Hematopoietic multipotent progenitor cell treated with erythropoietin and hydrocortisone succinate and interleukin-3 and kit ligand, for 8 days (in vitro differentiated cells): ENCODE measurements at places on chromosomes 6 and 20.

- no peak for DNase-seq
Observed at GRCh38 chr20:37543828-37544227, 16.2 kb upstream of the BLCAP start.

DNA sequence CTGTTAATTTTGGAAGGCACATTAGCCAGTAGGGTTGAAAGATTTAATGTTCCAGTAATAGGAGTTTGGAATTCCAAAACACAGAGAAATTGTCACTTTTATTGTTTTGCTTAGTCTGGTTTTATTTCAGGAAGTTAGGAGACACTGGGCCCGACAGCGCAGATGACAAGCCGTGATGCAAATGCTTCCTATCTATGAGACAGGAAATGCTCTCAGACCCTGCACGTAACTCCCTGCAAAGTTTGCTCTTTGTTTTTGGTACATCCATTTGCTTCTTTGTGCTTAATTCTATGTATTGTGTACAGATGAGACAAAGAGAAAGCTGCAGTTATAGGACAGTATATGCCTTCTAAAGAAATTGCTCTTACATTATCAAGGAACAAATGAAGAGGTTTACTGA is 201.6 kb upstream of the SGK1 start:
- peak; percentile 17 for DNase-seq

GRCh38 chr6:16236009-16236501 is 2.3 kb upstream of the GMPR start:
- DNase-seq, result no peak

DNA sequence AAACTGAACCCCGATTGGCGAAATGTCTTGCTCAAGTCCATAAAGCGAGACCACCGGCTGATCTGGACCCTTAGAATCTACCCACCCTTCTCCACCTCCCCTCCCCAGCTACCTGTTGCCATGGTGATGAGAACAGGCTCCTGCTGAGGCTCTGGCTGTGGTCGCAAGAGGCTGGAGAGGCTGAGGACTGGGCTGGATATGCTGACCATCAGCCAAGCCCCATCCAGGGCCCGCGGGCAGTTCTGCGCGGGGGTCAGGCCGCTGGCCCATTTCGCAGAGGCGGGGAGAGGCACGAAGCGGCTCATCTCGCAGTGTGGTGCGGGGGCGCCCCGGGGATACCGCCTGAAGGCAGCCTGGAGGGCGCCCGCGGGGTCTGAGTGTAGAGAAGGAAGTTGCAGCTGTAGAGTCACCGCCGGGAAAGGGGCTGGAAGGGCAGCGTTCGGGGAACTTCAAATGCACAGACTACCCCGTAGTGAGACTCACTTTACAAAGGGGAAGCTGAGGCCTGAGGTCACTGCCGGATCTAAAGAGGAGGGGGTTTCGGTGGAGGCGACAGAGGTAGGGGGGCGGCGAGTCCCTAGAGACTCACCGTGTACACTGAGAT is 671 bp downstream of the TAPBP start:
- DNase-seq, result peak; percentile 33

GRCh38 chr20:37925265-37926165 is 22.6 kb downstream of the VSTM2L start:
- no peak for DNase-seq

GRCh38 chr6:1579096-1579495 is 30.6 kb upstream of the FOXC1 start:
- no peak for DNase-seq

GRCh38 chr6:6915813-6916547 is 191.8 kb upstream of the RREB1 start:
- peak; percentile 64 for DNase-seq

DNA sequence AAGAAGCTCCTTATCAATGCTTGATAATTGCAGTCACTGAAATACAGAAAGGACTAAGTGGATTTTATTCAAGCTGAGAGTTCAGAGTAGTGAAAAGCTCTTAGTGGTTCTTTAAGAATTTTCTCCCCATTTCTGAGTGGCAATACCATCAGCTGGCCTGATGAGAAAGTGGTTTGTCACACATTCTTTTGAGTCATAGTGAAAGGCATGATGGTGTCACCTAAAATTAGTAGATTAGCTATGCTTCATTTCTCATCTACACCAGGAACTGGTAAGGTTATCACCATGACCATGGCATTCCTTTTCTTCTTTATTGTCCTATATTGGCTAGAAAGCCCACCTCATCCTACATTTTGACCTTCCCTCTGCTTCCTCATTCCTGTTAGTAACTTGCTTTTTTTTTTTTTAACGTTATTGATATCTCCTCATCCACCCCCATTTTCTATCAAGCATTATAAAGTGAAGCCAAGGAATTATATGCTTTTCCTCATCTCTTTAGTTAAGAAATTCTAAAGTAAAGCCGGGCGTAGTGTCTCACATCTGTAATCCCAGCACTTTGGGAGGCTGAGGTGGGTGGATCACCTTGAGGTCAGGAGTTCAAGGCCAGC is 67.4 kb upstream of the LOC128125822 start:
- DNase-seq, result no peak

GRCh38 chr6:159440349-159440748 is 252.7 kb downstream of the SOD2 start:
- DNase-seq, result no peak

- DNase-seq, result no peak
Observed at GRCh38 chr6:22727710-22728109, 158.3 kb downstream of the HDGFL1 start.

DNA sequence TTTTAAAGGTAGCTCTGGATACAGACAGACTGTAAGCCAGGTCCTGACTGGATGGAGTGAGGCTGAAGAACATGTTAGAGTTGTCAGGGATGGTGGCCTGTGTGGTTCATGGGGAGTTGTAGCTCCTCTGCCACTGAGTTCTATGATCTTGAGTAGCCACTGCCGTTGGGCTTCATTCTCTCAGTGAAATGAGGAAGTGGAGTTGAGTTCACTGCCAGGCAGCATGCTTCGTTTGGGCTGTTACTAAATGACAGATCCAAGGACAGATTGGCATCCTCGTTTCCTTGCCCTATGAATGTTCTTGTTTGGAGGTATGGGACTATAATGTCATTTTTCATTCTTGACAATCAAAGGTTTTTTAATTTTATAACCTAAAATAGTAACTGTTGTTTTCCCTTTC is 37.2 kb downstream of the SCAND1 start:
- DNase-seq, result peak; percentile 32

DNA sequence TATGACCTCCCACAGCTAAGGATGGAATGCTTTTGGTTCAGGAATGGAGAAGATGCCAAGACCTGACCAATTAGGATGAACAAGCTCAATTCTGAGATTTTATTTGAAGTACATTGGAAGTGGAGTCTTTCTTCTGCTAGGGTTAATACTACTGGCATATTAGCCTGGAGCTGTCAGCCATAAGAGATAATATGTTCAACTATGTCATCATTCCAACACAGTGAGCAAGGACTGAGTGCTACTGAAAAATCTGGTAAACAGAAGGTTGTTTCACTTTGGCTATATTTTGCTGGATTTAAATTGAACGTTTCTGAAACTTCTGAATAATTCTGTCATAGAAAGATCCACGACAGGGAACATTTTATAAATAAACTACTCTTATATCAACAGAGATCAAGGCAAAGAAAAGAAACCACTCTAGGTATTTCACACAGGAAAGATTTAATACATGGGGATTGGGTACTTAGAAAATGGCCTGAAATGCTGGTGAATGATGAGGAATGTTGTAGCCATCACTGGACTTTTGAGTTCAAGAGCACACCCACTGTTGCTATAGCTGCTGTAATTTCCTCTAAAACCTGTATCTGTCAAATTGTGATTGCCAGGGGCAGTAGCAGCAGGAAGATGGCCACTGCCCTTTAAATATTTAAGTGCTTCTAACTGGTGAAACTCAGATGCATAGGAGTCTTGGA is 200.5 kb downstream of the PLCB4 start:
- DNase-seq, result no peak

GRCh38 chr20:35327074-35327976 is 35.1 kb upstream of the FAM83C start:
- DNase-seq, result no peak

DNA sequence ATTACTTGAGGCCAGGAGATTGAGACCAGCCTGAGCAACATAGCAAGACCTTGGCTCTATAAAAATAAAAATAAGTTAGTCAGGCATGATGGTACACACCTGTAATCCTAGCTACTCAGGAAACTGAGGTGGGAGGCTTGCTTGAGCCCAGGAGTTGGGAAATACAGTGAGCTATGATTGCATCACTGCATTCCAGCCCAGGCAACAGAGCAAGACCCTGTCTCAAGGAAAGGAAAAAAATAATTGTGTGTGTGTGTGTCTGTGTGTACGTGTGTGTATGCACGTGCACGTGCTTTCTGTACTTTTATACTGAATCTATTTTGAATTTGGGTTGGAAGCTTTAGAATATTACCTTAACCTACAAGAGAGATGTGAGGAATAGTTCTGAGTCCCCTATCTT is 58.9 kb downstream of the KIZ start:
- no peak for DNase-seq

GRCh38 chr6:69584913-69585729 is 211.7 kb downstream of the LMBRD1 start:
- DNase-seq, result no peak

GRCh38 chr6:30935018-30935417 is 3.0 kb upstream of the SFTA2 start:
- DNase-seq, result no peak

GRCh38 chr6:2876210-2877056 is 26.7 kb downstream of the SERPINB9 start:
- peak; percentile 30 for DNase-seq

DNA sequence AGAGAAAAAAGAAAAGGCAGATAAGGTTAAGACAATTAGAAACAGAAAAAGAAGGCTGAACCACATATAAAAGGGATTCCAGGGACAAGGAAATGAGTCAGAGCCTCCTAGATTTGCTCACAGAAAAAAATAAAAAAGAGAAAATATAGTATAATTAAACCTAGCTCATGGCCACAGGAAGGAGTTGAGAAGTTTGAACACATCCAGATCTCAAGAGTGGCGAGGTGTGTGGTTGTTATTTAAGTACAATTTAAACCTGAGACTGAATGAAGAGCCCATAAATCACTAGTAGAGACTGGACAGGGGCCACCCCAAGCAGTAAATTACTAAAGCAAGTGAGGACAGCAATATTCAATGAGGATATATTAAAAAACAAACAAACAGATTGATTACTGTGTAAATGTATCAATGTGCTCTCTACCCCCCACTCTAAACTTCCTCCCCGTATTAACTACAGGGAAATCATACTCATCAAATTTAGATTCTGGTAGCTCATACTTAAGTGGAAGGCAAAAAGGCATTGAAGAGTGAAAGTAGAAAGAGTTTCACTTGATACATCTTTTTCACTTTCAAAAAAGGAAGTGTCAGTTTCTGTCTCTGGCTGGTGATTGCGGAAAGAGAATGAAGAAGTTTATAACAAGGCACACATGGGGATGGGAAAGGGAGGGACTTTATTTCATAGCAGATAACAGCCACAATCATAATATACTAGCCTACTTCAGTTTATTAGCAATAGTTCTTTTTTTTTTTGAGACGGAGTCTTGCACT is 49.3 kb upstream of the SCAF8 start:
- DNase-seq, result peak; percentile 36

DNA sequence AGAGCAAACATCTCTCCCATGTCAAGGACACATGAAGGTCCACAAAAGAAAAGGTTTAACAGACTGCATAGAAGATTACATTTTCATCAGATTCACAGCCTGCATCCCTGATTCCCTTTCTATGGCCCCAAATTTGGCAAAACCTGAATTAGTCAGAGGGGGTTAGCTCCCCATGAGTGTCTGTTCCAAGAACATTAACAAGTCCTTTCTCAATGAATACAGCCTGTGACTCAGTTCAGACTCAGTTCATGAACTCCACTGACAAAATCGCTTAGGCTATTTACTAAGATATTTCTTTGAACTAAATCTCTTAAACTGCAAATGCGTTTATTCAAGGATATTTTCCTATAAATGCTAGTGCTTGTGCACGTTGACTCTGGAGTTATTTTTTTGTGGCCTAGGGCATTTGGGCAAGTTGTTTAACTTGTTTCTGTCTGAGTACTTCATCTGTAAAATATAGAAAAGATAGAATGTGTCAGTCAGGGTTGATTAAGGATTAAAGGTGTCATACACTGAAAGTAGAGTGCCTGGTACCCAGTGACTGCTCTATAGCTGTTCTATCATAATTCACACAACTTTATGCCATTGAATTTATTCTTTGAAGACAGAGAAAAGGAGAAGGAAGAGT is 422.6 kb downstream of the HTR1B start:
- no peak for DNase-seq

- DNase-seq, result no peak
Observed at GRCh38 chr6:127851197-127851596, 49.7 kb downstream of the THEMIS start.

DNA sequence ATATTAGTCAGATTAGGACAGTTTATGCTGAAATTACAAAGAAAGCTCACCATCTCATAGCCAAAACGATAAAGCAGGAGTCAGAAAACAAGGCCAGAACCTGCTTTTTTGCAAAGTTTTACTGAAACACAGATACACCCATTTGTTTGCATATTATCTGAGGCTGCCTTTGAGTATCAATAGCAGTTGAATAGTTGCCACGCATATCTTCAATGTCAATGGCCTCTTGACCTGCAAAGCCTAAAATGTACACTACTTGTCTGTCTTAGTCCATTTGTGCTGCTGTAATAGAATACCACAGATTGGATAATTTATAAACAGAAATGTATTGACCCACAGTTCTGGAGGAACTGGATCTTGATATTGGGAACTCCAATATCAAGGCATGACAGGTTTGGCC is 94.1 kb upstream of the NT5E start:
- no peak for DNase-seq

DNA sequence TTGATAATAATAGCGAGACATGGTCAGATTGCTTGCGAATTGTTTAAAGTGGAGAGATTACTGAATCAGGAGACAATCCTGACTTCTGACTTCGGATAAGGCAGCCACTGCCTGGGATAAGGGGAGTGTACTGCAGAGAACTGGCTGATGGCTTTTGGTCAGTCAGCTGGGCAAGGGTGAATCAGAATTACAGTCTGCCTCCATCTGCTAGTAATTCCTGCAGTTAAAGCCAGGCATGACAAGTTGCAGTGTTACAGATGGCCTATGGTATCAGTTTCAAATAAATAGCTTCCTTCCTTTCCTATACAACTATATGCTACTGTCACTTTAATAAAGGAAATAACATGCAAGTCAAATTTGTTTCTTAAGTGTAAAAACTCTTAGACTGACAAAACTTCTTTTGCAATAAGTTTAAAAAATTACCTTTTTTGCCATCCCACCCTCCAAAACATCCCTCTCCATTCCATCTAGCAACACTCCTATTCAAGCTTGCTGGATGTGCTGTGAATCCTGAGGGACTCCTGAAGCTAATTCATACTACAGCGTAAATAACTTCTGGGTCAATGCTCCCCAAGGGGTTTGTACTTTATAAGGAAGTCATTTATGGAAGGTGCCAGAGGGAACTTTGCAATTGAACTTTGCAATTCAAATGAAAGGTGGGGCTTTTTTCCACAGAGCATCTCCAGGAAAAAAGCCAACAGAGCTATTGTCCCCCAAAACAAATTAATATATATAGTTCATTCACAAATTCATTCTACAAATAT is 245.2 kb downstream of the ADGRB3 start:
- no peak for DNase-seq

DNA sequence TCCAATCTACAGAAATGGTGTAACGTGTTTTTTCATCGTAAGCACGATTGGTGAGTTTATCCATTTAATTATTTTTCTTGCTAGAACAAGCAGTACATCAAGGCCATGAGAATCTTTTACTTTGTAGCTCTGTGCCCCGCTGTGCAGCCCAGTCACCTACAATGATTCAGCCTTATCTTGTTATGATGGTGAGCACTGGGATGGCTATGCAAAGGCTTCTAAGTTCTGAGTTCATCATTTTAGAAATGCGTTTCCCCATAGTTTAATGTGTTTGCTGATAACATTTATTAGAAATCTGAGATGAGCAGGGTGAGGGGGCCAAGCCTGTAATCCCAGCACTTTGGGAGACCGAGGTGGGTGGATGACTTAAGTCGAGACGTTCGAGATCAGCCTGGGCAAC is 111.8 kb upstream of the QKI start:
- DNase-seq, result no peak
